Stimulated activated CD4-positive, alpha-beta T cell treated with anti-CD3 and anti-CD28 coated beads, TNF-alpha, amount 100 ng/mL, for 4 hours (primary cell): ENCODE measurements at places on chromosomes 5 and 9.

GRCh38 chr5:123545506-123545905, 33.5 kb downstream of the CSNK1G3 start:
- DNase-seq, result no peak

GRCh38 chr5:139394123-139394653, 716 bp downstream of the PROB1 start:
- DNase-seq, result no peak

DNA sequence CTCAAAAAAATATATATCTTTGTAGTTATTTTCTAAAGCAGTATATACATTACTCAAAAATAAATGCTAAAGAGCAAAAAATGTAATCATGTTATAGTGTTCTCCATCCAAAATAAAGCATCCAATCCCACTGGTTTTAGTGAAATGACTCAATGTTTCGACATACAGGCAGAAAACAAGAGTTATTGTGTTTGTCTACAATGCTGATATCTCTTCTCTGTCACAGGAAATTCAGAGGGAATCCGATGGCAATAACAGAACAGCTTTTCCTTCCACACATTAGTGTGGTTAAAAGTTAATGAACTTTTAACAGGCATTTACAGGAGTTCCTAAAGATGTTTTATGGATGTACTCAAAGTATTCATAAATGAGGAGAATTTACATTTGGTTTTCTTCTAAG, 12.0 kb downstream of the TTC33 start:
- DNase-seq, result no peak

- no peak for DNase-seq
Observed at GRCh38 chr5:73796164-73797131, 170.5 kb downstream of the ARHGEF28 start.

DNA sequence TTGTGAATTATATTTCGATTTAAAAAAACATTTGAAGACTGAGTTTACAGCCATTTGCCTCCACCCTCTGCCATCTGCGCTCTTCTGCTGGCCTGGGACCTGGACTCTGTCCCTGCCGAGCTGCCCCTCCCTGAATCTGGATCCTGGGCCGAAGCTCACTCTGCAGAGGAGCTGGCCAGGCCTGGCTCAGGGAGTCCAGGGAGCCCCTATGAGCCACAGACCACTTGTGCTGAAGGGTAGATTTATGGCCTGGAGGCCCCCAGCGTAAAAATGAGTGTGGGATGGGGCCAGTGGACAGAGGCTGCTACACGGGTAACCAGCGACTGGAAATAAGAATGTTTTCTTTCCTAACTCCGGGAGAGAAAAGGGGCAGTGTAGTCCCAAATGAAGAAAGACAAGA, 129.8 kb downstream of the FGF18 start:
- no peak for DNase-seq

DNA sequence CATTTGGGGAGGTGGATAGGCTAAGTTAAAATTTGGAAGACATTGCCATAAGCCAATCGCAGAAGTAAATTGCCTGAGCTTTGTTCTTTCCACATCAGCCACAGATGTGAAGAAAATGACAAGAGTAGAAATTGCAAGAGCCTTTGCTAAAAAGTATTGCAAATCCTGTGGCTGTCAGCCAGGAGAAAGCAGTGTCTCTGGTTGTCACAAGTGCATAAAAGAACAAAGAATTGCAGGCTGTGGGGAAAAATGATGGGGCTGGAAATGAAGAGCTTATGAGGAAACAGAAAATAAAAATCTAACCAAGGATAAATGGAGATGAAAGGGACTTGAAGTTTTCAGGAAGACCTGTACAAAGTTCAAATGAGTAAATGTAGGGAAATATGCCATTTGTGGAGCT, 344.8 kb downstream of the CSNK1G3 start:
- DNase-seq, result no peak

DNA sequence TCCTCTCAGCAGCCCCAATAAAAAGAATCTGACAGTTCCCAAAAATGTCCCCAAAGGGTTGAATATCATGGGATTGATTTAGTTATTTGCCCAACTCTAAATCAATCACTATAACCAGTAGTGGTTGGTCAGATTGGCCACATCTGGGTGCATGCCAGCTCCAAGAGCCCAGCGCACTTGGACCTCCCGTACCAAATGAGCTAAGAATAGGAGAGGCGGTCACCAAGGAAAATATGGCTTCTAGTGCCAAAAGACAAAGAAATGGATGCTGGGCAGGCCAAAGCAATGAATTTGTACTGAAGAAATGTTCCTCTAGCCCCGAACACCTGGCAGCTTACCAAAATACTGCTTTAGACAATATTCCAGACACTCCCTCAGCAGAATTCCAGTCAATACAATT, 80.3 kb downstream of the RCL1 start:
- no peak for DNase-seq

DNA sequence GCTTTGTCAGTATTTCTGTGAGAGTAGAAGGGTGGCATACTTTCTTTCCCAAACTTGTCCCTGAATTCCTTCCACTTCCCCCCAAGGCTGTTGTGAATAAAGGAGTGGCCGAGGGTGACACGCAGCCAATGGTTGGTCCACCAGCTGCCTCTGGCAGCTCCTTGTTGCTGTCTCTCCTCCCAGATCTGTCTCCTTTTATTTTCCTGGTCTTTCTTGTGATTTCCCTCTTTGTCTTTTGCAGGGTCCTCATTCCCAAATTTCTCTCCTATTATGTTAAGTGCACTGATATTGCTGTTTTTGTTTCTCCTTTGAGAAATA, 137.5 kb upstream of the HMHB1 start:
- DNase-seq, result no peak

GRCh38 chr5:123452401-123452800, 29.2 kb upstream of the CEP120 start:
- DNase-seq, result no peak

GRCh38 chr9:137705443-137705863, 86.6 kb downstream of the EHMT1 start:
- DNase-seq, result no peak

GRCh38 chr9:124261736-124262648, 4.2 kb downstream of the NEK6 start:
- no peak for DNase-seq

GRCh38 chr5:94045839-94046782, 304.7 kb upstream of the POU5F2 start:
- DNase-seq, result no peak

DNA sequence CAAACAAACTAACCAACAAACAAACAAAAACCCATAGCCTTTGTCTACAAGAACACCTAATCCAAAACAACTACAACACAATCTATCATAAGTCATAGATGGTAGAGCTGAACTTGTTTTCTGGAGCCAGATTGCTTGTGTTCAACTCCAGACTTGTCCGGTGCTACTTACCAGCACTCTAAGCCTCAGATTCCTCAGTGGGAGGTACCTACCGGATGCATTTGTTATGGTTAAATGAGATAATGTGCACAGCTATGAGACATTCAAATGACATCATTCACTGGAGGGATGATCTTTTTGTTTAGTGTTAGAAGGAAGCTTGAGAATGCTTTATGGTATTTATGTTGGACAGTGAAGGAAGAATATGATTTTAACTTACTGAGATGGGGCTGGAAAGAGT, 592.9 kb upstream of the C9orf72 start:
- DNase-seq, result no peak

DNA sequence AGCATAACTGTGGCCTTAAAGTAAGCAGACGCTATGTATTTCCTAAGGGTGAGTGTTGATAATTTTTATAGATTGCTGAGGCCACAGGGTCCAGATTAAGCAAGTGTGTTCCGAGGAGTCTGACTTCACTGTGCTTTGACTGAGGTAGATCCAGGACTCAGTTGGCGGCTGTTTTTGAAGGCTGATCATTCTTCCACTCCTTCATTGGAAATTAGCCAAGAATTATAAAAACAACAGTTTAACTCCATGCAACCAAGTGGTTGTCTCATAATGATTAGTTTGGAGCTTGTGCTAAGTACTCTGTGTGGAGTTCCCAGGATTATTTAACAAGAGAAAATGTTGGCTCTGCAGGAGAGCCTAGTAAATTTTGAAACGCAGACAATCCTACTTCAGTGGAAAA, 19.1 kb downstream of the IQGAP2 start:
- DNase-seq, result no peak

- no peak for DNase-seq
Observed at GRCh38 chr5:1538741-1539392, 15.1 kb upstream of the LPCAT1 start.

DNA sequence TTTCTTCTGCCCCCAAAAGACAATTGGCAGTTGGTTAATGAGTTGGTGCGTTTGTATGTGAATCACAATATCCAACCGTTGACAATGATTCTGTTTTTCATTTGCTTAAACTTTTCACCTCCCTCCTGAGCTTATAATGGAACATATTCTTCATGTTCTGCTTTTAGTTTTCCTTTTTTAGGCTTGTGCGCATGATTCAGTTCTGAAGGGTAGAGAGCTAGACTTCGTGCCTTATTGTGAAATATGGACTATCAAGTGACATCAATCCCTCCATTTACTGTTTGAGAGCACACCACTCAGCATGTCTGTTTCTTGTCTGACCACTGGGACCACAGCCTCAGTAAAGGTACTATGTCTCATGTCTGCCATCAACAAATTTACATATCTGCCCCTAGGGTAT, 30.5 kb upstream of the LPAR1 start:
- DNase-seq, result no peak

DNA sequence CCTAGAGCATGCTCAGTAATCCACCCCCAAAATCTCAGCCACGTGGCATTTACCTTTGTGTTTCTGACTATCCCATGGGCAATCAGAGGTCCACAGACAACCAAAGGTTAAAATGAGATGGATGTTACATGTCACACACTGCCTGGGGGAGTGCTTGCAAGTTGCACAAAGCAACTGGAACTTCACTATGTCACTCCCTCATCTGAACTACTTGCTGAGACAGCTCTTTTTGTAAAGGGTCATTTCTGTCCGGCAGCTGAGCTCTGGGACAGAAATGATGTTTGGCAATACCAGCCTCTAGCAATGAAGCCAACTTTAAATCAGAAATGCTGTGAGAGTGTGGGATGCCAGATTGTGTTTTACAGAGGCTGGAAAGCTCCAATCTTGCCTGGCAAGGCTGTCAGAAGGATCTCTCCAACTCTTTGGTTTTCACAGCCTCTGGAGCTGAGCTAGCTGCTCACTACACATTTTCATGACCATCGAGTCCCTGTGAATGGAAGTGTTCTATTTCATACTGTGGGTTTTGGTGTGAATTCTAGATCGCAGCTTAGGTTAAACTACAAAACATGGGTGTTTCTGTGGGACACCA, 66.3 kb upstream of the TMEM215 start:
- DNase-seq, result no peak

DNA sequence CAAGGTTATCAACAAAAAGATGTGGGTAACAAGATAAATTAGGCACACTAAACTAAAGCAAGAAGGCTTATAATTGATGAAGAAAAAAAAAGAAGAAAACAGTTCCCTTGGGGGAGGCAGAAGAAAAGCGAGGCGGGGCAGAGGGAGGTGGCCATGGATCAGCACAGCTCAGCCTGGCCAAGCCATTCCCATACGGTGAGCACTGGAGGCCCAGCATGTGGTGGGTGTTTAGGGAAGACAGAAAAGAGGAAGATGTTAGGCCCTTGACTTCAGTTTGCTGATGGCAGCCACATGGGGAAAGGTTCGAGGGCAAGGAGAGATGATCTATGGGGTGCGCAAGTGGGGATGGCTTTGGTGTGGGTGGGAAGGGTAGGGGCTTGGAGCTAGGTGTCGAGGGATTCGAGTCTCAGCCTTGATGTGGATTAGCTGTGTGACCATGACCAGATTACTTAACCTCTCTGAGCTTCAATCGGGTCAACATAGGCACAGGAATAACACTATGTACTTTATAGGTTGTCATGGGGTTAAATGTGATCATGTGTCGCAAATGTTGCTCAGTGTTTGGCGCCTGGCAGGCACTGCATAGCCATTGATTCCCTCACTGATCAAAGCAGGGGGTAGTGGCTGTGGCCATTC, 10.3 kb upstream of the STC2 start:
- no peak for DNase-seq

- DNase-seq, result no peak
Observed at GRCh38 chr5:122429545-122430318, 117.7 kb downstream of the SNCAIP start.

DNA sequence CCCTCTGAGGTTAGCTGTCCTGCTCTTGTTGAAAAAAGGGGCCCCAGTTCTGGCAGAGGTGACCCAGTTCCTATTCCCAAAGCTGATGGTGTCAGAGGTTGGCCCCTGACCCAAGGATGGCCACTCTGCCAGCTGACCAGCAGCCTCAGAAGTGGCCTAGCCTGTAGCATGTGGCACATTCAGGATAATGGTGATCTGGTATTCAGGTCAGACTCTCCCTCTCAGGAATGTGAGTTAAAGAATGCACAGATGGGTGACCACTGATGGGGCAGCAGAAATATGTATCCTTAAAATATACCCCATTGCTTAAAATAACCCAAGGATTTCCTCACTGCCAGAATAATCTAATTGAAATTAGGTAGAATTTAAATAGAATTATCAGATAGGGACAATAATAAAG, 369.2 kb downstream of the SEMA5A start:
- DNase-seq, result no peak

DNA sequence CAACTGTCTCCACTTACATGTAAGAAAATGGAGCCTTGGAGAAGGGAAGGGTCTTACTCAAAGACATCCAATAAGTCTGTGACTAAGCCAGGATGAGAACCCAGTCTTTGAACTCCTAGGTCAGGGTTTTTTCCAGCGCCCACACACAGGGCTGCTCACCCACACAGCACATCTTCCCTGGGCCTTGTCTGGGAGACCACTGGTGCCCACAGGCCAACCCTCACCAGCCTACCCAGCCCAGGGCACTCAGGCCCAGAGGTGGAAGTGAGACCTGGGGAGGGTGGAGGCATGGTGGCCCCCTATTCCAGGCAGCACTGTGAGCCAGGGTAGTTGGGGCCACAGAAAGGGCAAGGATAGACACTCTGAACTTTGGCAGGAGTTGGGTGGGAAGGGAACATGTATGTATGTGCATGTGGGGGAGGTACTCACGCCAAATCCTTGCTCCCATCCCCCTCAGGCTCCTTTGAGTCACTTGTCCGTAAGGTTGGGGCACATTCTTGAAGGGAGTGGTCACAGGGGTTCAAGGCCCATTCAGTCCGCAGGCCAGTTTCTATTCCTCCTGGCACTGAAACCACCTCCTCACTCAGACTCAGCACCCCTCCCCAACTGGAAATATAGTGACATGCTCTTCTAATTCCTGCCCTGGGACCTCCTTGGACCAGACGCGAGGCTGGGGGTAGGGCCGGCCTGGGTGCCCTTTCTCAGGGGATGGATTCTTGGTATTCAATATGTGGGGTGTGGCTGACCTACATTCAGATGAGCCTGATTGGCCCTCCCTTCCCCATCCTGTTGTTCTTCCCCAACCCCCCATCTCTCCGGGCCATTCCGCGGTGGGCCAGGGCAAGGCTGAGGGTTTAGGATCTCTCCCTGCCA, 2.9 kb upstream of the SLC4A9 start:
- no peak for DNase-seq

DNA sequence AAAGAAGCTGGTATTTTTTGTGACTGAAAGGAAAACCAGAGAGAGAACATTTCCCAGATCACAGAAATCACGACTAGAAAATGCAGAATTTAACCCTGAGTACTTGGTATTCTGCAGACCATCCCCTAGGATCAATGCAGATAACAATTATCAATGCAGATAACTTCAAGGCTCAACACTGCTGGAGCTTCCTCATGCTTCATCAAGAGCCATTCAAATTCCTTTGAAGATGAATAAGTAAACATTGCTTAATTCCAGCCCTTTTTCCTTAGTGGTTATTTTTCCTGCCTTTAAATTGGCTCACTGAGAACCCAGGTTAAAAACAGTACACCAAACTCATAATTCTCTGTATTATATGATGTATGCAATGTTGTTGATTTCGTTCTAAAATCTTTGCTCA, 370.1 kb upstream of the TLE4 start:
- DNase-seq, result no peak
